ENCODE measurements at places on chromosomes 13 and 19. TPM values are rescaled to one million over a fixed set of nuclear protein-coding genes. Genes with fewer than 3 reads are reported as not detected.

DNA sequence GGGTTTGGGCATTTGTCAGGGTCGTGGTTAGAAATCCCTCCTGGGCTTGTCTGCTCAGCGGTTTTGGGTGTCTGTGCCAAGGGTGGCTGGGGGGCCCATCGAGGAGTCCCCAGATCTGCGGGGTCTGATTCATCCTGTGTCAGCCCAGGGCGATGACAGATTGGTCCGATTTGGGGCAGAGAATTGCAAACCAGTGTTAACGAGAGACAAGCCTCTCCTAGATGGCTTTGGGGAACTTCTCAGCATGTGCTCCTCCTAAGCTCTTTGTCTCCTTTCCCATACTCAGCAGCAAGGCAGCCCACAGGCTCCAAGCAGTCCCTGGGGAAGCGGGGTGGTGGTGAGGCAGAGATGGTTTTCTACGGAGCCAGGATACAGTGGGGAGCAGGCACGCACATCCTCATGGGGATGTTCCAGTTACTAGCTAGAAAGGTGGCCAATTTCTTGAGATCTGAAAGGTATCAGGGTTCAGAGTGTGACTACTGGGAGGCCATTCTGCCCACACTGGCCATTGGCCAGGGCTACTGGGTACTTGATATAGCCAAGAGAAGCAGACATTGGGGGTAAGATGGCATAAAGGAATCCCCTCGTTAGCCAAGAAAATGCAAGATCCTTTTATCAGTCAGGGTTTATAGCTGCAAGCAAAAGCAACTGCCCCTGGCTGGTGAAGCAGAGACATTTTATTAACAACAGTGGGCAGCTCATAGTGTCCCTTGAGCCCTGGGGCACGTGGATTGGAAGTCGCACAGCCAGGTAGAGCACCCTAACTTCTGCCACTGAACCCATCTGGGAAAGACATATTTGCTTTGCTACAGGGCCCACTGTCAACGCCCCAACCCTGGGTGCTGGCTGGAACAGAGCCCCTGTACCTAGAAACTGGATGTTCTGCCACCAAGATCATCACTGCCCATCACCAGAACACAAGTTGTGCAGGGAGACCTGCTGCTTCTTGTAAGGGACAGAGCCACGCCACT is 63.6 kb downstream of the RGCC start:
- no peaks in the 10 kb centered on the region for H3K27me3 ChIP-seq
- no peak overlapping the region for H3K27ac ChIP-seq
- no peak overlapping the region for H3K4me3 ChIP-seq
- DNase-seq, result no peak

- no peaks in the 10 kb centered on the region for H3K4me1 ChIP-seq
- no peak overlapping the region for H3K4me3 ChIP-seq
- H3K36me3 ChIP-seq, result peaks cover 9% of the 10 kb centered on the region
- H3K27me3 ChIP-seq, result no peaks in the 10 kb centered on the region
These were observed 41.5 kb upstream of the C13orf46 start for GRCh38 chr13:114015111-114015968.

The JSRP1 gene
- 0.61 TPM for total RNA-seq

The C19orf25 gene
- 24.1 TPM for total RNA-seq

The NFIC gene
- total RNA-seq, result 43.9 TPM
